ENCODE measurements at places on chromosomes 7 and 10.

GRCh38 chr7:149071182-149071635 is 19.3 kb downstream of the ZNF786 start:
- H3K4me3 ChIP-seq: no peak overlapping the region
- H3K4me1 ChIP-seq: peaks cover 3% of the 10 kb centered on the region
- no peak for DNase-seq
- no peak overlapping the region for H3K27ac ChIP-seq
- no peaks in the 10 kb centered on the region for H3K27me3 ChIP-seq
- peaks cover 34% of the 10 kb centered on the region for H3K36me3 ChIP-seq

DNA sequence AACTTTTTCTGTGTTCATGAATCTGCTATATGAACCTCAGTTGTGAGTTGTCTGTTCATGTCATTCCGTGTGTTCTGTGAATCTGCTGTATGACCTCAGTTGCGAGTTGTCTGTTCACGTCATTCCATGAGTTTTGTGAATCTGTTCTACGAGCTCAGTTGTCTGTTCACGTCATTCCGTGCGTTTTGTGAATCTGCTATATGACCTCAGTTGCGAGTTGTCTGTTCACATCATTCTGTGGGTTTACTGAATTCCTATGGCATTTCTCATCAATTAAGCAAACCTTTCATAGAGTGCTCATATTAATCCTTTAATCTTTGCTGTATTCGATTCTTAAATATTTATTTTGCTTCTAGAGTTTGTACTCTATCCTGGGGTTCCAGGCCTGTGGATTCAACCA is 150.6 kb downstream of the DIP2C start:
- peaks cover 3% of the 10 kb centered on the region for H3K36me3 ChIP-seq
- H3K4me1 ChIP-seq: peaks cover 15% of the 10 kb centered on the region
- H3K27ac ChIP-seq: no peak overlapping the region
- no peak for DNase-seq
- peaks cover 74% of the 10 kb centered on the region for H3K27me3 ChIP-seq
- H3K4me3 ChIP-seq: no peak overlapping the region

GRCh38 chr10:11439523-11440053 is 171.9 kb downstream of the USP6NL start:
- H3K4me3 ChIP-seq: no peak overlapping the region
- H3K4me1 ChIP-seq: peaks cover 4% of the 10 kb centered on the region
- no peak overlapping the region for H3K27ac ChIP-seq
- no peaks in the 10 kb centered on the region for H3K36me3 ChIP-seq
- no peak for DNase-seq
- H3K27me3 ChIP-seq: no peaks in the 10 kb centered on the region

GRCh38 chr10:52308251-52309031 is 5.6 kb upstream of the DKK1 start:
- no peaks in the 10 kb centered on the region for H3K36me3 ChIP-seq
- no peak for DNase-seq
- H3K4me1 ChIP-seq: no peaks in the 10 kb centered on the region

DNA sequence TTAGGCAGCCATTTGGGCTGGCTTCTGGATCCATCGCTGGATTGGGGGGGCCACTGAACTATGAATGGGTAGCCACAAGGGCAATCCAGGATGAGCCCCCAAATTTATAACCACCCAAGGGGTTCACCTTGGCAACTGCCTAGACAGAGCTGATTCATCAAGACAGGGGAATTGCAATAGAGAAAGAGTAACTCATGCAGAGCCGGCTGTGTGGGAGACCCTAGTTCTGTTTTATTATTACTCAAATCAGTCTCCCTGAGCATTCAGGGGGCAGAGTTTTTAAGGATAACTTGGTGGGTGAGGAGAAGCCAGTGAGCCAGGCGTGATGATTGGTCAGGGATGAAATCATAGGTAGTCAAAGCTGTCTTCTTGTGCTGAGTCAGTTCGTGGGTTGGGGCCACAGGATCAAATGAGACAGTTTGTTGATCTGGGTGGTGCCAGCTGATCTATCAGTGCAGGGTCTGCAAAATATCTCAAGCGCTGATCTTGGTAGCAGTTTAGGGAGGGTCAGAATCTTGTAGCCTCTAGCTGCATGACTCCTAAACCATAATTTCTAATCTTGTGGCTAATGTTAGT is 57.9 kb downstream of the DNAJB9 start:
- no peaks in the 10 kb centered on the region for H3K36me3 ChIP-seq
- DNase-seq: no peak
- no peak overlapping the region for H3K4me3 ChIP-seq
- no peaks in the 10 kb centered on the region for H3K4me1 ChIP-seq
- no peak overlapping the region for H3K27ac ChIP-seq
- peaks cover 36% of the 10 kb centered on the region for H3K27me3 ChIP-seq

All from effector memory CD8-positive, alpha-beta T cell (primary cell).